NCI-H1436 (cell line): ENCODE measurements at places on chromosomes 3 and 15.

GRCh38 chr15:36370731-36371112, 208.7 kb upstream of the CDIN1 start:
- DNase-seq: no peak

DNA sequence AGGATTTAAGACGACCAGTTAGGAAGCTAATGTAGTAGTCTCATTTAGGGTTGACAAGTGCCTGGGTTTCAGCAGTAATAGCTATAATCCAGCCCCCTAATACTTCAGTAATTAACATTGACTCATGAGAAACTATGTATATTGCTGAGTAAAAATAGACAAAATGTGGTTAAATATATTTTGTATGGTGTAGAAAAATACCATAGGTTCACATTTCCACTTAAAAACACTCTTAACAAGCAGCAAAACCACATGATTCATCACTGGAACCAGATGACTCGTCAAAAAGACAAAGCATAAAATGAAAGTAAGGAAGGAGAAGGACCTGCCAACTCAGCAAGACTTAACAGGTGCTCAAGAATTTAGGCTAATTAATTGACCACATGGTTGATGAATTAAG, 288.9 kb downstream of the EFHB start:
- no peak for DNase-seq

GRCh38 chr3:13595485-13595884, 46.6 kb downstream of the FBLN2 start:
- no peak for DNase-seq

GRCh38 chr3:45273681-45274515, 47.8 kb upstream of the TMEM158 start:
- DNase-seq: no peak

GRCh38 chr3:26840272-26840870, 217.8 kb downstream of the LRRC3B start:
- DNase-seq: no peak

DNA sequence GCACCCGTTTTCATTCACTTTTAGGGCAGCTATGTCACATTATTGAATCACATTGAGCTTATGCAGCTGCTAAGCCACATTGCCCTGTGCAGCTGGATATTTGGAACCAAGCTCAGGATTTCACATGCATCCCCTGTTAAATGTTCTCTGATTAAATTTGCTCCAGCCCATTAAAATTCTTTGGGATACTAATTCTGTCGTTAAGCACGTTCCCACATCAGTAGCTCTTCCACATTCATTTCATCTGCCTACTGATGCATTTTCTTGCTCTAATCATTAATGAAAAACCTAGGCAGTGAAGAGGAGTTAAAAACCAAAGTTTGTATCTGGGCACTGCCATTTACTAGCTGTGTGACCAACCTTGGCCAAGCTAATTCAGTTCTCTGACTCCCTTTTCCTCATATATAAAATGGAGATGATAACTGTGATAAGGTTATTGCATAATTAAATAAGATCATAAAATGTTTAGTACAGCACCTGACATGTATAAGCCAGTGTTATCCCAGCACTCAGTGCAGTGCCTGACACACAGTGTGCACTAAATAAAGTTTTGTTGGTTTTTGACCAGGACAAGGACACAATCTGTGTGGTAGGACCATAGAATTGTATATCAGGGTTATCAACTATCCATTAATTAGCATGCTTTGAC, 222.2 kb upstream of the ATP11B start:
- no peak for DNase-seq

DNA sequence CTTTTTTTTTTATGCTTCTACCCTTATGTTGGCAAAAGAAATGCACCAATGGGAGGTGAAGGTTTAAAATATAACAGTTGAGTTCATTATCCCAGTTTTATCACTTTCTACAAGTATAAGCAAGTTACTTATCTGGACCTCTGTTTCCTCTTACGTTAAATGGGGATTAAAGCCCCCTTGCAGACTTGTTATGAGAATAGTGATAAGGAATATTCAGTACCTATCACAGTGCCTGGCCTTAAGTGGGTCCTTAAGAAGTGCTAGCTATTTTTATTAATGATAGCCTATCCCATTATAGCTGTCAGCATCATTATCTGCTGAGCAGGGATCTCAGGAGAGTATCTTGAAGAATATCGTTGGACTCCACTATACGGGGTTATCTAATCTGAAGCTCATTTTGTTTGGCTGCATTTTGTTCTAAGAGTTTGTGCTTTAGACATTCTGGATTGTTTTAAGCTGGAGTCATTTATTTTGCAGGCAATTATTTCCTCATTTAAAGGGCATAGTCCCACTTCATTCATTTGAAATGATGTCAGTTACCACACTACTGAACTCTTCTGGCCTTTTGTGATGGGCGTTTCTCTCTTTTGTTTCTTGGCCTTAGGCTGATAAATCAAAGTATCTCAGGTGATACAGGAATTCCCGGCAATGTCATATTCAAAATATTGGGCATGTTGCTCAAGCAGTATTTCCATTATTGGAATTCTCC, 28.8 kb downstream of the RAB8B start:
- DNase-seq: no peak

- no peak for DNase-seq
These were observed 23.3 kb downstream of the CLDN18 start for GRCh38 chr3:138033202-138033691.

GRCh38 chr15:67861983-67862382, 22.1 kb upstream of the RNU6-1 start:
- DNase-seq: no peak

DNA sequence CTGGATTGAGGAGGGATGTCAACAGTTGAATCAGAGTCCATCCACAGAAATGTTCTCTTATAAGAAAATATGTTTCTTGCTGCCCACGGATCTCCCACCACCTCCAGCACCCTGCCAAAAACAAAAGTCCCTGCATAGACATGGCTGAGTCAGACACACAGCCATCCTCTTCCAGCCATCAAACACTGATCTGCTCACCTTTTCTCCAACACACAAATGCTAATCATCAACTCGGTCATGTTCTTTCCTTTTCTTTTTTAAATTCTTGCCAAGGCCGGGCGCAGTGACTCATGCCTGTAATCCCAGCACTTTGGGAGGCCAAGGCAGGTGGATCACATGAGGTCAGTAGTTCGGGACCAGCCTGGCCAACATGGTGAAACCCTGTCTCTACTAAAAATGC, 110.7 kb upstream of the IL12A start:
- DNase-seq: no peak

DNA sequence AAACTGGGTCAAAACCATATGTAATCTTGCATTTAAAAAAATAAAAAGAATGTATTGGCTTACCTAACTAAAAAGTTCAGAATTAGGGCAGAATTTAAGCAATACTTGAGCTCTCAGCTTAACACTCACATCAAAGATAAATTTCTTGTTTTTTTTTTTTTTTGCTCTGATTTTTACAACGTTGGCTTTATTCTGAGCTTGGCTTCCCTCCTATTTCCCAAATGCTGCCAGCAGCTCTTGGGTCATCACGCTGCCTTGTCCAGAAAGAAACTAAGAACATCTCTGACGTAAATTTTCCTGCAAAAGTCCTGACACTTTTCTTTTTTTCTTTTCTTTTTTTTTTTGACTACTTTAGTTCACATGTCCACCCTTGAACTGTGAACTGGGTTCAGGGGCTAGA, 150.6 kb upstream of the TGFBR2 start:
- DNase-seq: no peak

DNA sequence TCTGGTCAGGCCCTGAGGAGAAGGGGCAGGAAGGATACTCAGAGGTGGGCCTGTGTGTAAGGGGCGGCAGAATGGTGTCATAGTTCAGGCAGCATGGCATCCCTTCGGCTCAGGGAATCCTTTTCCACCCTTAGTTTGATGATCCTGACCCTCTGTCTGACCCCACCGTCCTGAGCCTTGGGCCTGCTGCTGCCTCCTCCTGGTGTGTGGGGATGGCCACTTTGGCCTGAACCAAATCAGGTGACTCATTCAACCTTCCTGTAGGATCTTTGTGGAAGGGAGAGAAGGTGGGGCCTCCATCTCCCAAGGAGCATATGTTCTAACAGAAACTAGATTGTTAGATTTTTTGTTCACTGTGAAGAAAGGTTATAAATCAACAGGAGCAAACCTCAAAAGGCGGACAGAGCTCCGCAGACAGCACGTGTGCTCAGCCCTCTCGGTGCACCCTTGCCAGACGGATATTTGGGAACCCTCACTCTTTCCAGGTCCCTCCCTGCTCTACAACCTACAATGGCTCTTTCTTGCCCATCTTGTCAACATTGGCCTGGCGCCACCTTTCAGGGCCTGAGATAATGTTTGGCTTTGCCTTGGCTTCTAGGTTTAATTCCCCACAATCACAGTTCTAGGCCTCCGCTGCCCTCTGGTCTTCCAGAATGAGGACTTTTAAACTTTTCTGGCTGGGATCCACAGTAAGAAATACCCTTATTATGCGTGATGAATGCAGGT, 21.7 kb downstream of the THSD4 start:
- DNase-seq: no peak

DNA sequence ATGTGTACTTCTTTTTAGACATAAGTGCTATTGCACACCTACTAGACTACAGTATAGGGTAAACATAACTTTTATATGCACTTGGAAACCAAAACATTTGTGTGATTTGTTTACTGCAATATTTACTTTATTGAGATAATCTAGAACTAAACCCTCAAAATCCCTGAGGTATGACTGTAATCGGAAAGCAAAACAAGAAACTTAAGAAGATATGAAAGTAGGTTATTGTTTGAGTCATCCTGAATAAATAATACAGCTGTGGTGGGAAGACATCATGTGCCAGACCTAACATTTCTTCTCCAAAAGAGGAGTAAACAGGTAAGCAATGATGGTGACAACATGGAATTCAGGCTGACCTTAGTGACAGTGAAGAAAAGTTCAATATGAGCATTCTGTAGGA, 765.5 kb downstream of the OTOL1 start:
- no peak for DNase-seq

- no peak for DNase-seq
These were observed 73.1 kb upstream of the BHLHE40 start for GRCh38 chr3:4906107-4906621.

- no peak for DNase-seq
These were observed 257.7 kb upstream of the AZI2 start for GRCh38 chr3:28606283-28606682.

GRCh38 chr3:54094926-54095325, 27.4 kb upstream of the CACNA2D3 start:
- DNase-seq: no peak

- no peak for DNase-seq
These were observed 114.6 kb downstream of the LRIG1 start for GRCh38 chr3:66386011-66386924.

DNA sequence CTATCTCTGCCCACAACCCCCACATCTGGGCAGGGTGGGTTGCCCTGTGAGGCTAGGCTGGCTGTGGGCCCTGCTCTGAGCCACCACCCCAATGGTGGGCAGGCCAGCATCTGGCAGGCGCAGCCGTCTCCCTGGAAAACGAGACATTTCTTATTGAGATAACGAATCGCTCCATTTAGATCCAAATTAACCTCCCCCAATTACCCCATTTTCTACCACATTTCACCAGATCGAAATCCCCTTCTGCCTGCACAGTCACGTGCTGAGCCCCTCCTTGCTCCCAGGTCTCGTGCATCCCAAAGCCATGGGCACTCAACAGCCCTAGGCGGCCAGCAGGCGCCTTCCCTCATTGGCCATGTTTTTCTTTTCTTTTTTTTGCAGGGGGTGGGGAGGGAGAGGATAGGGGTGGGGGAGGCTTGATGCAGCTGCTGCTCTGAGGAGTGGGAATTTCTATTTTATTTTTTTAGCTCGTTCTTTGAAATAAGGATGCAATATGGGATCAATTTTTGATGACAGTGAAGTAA, 53.0 kb upstream of the TMEM115 start:
- DNase-seq: no peak

GRCh38 chr15:33113666-33114373, 80.7 kb downstream of the FMN1 start:
- DNase-seq: no peak

DNA sequence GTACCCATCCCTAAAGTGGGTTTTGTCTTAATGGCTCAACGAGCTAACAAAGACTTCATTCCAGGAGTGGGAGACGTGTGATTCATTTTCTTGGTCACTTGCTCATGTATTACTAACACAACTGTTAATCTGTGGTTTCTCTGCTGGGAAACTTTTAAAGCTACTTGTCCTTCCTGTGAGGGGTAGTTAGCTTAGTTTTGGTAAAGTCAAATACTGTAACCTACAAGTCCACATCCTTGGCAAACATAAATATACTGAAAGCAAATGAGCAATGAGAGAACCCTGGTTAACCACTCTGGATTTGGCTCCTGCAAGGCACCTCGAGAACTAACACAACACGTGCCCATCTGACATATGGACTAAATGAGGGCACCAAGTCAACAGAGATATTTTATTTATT, 19.9 kb downstream of the NOX5 start:
- DNase-seq: no peak

DNA sequence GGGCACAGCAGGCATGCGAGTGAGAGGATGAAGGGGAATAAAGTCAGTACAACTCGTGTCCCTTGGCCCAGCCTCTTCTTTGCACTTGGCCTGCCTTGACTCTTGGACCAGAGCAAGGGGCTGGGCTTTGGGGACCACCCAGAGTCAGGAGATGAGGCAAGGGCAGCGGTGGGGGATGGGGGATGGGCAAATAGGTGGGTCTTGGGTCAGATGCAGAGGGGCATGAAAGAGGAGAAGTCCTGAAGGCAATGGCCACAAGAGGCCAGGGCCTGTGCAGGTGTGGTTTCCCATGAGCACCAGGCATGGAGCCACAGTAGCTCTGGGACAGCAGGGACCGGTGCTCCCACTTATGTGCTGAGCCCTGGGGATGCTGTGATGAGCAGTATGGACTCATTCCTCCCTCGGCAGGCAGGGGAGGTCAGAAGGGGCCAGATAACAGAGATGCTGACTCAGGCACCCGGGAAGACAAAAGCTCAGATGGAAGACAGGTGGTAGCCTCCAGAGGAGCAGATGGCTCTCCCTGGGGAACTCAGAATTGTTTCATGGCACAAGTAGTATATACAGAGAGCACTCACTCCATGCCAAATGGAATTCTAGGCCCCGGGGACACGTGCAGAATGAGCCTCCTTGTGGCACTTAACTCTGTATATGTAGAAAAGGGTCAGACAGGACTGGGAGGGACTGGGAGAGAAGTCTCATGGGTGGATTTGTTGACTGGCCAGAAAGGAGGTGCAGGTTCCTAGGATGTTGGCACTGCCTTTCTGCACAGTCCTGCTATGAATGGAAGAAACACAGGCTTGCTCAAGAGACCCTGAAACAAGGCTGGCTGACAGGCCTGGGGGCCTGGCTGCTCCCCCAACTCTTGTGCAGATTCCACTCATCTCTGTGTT, 14.3 kb downstream of the ZBTB47 start:
- no peak for DNase-seq

GRCh38 chr3:171574556-171575240, 114.5 kb upstream of the TNIK start:
- DNase-seq: no peak

DNA sequence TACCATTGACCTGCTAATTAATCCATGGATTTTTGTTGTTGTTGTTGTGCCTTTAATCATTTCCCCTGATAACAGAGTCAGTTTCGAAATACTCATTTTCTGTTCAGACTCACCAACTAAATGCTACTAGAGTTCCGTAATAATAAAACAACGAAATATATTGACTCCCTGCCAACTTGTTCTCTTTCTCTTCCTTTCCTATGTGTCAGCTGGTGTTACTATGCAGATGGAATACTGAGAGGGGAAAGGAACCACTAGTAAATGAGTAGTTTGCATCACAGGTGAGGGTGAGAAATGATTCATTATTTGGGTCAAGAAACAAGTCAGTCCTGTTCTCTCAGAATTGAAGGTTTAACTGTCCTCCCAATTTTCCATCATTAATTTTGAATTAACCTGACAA, 1027.3 kb downstream of the TUSC7 start:
- DNase-seq: no peak

GRCh38 chr15:92339361-92339760, 54.3 kb upstream of the ST8SIA2 start:
- DNase-seq: no peak

- DNase-seq: no peak
These were observed 59.3 kb downstream of the RYR3 start for GRCh38 chr15:33369941-33370622.
